ENCODE measurements at places on chromosomes 2 and 18.

DNA sequence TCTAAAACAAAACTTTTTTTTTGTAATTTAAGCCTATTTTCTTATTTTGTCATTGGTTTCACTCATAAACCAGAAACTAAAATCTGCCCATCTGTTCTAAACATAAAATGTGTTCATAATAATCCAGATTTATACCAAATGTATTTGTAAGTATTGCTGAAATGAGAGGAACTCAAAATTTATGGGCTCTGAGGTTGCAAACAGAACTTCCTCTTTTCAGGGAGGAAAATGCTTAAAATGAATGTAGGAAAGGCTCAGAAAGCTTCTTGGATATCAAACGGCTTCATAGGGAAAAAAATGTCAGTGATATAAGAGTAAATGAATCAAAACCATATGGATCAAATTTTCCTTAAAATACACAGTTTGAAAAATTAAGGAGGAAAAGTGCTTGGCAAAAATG, 83.9 kb downstream of the PAX3 start:
- DNase-seq = no peak

- no peak for DNase-seq
Observed at GRCh38 chr2:225196579-225196978, 154.3 kb upstream of the DOCK10 start.

GRCh38 chr2:218964041-218964771, 4.7 kb downstream of the CDK5R2 start:
- DNase-seq = peak; percentile 50

DNA sequence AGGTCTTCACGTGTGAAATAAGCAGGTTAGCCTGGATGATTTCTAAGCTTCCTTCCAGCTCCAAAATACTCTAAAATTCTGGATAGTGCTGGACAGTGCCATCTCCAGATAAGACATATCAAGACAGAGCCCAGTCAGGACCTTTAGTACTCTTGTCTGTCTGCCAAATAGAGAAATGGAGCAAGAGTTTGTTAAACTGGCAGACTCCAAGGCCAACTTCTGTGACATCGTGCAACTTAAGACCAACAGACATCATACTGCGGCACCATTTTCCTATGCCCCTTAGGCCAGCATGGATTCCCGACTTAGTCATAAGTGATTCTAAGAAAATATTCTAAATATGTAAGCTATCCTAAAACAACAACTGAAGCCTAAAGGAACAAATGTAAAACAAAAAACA, 118.6 kb downstream of the RBMS1 start:
- no peak for DNase-seq

DNA sequence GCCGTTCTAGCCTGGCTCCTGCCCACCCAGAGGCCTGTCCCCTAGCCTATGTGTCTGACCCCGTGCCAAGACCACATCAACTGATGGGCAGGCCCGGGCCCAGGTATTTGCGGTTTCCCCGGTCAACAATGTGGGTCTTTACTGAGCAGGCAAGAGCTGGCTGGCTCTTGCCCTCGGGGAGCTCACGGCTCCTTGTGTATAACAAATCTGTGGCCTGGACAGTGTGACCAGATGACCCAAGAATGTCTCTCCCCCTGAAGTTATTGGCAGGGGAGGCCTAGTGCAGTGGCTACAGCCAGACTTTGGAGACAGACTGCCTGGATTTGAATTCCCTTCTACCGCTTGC, 179.6 kb downstream of the KLHL29 start:
- DNase-seq = no peak

DNA sequence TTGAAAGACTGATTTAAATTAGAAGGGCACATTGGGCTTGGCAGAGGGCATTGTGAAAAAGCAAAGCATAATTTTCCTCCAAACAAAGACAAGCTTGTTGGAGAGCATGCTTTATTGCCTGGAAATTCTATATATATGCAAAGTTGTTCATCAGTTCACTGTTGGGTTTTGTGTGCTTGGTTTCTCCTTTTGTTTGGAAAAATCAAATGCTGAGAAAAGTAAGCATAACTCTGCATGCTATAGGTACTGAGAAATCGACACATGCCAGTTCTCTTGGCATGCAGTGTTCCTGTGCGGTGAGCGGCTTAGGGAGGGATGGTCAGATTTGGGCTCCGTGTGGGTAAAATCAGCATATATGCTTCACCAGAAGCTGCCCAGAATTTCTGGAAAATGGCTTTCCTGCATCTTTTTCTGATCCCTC, 161.0 kb downstream of the RAPGEF4 start:
- DNase-seq = no peak

- DNase-seq = no peak
Observed at GRCh38 chr2:35160871-35161270, 1194.7 kb upstream of the CRIM1 start.

GRCh38 chr18:23926571-23926970, 88.0 kb upstream of the TTC39C start:
- DNase-seq = no peak

DNA sequence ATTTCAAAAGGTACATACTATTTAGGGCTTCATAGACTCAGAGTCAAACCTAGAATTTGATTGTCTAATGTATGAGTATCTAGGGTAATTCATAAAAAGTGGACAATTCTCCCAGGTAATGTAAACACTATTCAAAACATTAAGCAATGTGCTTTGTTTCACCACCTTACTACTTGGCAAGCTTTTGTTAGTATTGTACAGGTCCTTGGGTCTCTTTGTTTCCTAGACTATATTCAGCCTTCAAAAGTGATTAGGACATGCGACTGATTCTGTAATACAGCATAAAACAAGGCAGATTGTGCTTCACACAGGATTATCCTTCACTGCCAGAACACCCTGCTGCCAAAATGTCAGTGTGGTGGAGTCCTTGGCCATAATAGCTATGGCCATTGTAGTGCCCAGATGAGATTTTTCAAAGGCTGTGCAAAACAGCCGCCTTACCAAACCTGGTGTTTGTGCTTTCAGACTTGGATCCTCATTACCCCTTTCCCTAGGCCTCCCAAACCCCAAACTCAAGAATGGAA, 90.1 kb upstream of the CAVIN2 start:
- no peak for DNase-seq

- no peak for DNase-seq
Observed at GRCh38 chr2:74530239-74531187, 780 bp downstream of the HTRA2 start.

GRCh38 chr2:84686783-84687476, 170.6 kb downstream of the DNAH6 start:
- DNase-seq = no peak

DNA sequence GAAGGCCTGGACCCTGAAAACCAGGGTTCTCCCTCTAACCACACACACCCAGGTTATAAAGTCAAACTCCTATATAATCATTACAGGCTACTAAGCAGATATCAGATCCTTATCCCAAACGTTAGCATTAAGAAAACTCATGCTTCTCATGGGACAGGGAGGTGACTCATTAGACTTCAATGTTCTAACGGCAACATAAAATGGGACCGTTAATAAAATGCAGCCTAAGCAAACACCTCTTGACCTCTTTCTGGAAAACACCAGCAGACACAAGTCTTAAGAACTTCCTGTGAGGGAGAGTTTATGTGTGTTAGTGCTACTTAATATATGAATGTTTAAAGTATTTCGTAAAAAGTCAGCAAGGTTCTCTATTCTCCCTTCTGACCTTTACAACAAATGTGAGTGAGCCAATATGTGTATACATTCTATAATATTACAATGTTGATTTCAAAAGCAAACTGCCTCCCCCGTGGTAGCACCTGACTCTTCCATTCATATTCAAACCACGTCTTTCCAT, 31.7 kb downstream of the LPIN2 start:
- no peak for DNase-seq

DNA sequence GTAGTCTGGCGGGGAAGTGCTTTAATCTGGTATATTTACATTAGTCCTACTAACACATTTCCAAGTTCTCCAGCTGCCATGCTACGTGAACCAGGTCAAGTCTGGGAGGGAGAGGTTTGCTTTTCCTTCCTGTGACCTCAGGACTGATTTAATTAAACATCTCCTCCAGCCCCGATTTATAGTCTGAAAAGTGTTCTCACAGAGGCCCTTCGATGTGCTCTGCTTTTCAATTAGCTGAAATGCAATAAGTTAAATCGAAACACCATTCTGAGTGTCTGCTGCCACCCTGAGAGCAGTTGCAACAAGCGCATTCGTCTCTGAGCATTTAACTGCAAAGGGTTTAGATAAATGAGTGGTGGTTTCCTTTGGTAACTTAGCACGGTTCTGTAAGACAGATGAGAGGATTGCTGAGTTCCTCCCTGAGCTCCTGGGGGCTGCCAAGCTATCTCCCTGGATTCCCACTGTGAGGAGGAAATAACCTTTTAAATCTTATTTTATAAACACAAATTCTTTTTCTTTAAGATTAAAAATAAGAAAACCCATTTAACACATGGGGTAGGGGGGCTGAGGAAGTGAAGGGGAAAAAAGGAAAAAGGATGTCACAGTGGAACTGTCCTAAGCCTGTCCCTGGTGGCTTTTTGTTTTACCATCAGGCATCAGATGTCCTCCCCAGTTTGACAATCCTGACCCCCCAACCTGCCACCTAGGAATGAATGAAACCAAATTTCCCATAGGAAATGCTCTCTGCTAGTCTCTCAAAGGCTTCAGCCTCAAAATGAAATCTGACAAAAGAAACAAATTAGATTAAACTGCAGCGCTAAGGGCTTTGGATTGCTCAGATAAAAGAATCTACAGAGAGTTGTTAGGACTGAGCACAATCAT, 56.5 kb upstream of the CREB1 start:
- DNase-seq = no peak

DNA sequence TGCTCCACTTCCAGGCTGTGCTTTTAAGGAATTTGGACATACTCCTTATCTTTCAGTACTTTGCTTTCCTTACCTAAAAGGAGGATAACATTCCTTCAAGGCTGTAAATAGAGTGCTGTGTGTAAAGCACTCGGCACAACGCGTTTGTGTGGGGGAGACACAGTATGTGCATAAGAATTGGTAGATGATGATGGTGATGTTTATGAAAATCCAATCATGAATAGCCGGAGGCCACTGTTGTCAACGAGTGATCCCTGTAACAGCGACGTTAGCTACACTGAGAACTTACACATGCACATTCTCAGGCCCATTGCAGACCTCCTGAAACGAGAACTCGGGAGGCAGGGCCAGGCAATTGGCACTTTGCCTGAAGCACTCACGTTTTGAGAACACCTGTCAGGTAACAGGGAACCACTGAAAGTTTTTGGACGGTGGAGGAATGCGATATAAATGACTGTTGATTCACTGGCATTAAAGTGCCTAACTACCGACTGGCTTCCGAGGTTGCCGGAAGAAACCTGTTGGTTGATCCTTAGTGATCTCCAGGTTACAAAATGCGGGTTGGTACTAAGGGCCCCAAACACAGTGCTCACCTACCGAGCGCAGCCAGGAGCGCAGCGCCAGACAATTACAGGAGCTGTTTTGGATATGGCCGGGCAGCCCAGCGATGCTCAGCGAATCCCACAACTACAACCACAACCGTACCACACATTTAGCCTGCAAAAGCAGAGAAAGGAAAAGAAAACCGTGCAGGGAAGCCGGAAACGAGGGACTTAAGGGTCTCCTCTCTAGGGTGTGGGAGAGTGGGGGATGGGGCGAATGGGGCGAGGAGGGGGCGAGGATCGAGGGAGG, 1.0 kb upstream of the MAP4K4 start:
- DNase-seq = no peak

GRCh38 chr2:214889301-214889700, 79.8 kb upstream of the BARD1 start:
- no peak for DNase-seq

GRCh38 chr2:215160081-215160480, 21.7 kb upstream of the ABCA12 start:
- DNase-seq = no peak

GRCh38 chr18:36349552-36349951, 52.0 kb downstream of the FHOD3 start:
- no peak for DNase-seq

DNA sequence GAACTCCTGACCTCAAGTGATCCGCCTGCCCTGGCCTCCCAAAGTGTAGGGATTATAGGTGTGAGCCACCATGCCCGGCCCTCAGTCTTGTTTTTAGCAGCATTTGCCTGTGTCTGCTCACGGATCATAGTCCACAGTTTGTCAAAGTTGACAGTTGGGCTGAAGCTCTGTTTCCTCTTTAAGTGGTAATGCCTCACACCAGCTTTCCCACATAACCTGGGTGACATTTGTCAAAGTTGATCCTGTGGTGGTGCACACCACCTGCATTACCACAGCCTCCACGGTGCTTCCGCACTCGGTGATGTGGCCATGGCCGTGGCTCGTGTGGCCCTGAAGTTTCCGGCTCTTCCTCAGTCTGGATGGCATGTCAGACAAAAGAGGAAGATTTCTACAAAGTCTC, 27.1 kb downstream of the RAB31 start:
- no peak for DNase-seq

DNA sequence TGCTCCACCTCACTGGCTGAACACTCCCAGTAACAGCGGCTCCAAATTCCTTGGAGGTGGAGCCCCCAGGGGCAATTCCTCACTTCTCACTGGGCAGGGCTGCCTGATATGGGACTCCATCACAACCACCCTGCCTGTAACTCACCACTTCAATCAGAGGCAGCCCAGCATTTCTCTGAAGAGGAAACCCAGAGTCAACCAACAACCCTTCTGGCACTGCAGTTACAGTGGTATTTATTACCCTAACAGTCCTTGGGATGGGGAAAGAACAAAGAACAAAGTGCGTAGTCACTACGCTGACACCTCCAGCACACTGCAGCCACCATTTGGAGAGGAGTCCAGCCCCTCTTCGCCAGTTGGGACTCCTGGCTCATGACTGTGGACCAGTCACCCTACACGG, 85.7 kb upstream of the GALNT13 start:
- no peak for DNase-seq

DNA sequence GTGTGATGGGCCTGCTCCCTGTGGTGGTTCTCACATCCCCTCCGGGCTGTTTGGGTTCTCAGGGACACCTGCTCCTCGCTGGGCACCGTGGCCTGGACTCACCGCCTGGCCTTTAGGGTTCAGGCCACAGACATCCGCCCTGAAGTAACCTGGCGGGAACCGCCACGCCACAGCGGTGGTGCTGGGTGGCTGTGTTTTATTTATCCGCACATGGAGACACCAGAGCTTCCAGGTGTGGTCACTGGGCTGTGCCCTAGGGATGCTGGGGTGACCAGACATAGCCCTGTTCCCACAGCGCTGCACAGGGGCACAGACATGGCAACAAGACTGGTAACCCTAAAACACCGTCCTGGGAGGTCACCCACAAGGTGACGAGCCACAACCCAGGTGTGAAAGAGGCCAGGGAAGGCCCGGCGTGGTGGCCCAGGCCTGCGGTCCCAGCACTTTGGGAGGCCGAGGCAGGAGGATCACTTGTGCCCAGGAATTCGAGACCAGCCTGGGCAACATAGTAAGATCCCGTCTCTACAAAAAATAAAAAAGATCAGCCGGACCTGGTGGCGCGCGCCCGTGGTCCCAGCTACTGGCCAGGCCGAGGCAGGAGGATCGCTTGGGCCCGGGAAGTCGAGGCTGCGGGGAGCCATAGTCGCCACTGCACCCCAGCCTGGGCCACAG, 649 bp upstream of the HSBP1L1 start:
- DNase-seq = no peak

- no peak for DNase-seq
Observed at GRCh38 chr2:221527776-221528309, 44.3 kb downstream of the EPHA4 start.

- DNase-seq = no peak
Observed at GRCh38 chr2:241509155-241509784, 886 bp upstream of the STK25 start.

Data from keratinocyte (primary cell).